Activated T-helper 2 cell treated with anti-CD3 and anti-CD28 coated beads, Interferon-gamma antibody, Interleukin-2, Interleukin-4, amounts not matched to agents 10 μg/mL and 5 μg/mL and 100 μg/mL, durations not matched to agents 14 hours and 24 hours and 36 hours (primary cell): ENCODE measurements at places on chromosomes 12 and 14. TPM values are rescaled to one million over a fixed set of nuclear protein-coding genes. Genes with fewer than 3 reads are reported as not detected.

The AVPR1A gene
- total RNA-seq = not detected in 2 replicates

DNA sequence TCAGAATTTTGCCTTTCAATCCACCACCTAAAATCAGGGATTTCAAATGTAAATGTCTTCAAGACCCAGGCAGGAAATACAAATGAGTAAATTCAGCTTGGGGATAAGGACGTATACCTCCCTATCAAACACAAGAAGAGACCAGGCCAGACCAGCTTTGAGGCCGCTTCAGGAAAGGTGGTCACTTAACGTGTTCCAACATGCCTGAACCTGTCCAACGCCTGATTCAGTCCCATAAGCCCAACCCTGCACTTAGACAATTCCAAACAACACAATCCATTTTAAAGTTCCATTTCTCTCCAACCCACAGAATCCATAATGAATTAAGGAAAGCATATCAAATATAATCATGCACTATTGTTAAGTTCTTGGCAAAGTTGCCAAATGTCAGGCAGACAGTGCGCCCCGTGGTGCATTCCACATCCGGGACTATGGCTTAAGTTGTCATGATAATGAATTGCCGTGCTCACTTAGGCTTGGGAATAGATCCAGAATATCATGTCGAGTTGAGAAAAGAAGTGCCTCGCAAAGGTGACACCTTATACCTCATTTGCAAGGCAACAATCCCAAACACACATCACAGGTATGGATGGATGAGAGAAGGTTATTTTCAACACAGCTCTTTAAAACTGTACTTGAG is 35.5 kb downstream of the CCDC60 start:
- no peak for DNase-seq

The SLC10A1 gene
- not detected in 2 replicates for total RNA-seq

- DNase-seq = no peak
These were observed 21.8 kb downstream of the IRAK3 start for GRCh38 chr12:66210840-66211239.

The HECTD1 gene
- 109 and 114 TPM in 2 replicates for total RNA-seq

DNA sequence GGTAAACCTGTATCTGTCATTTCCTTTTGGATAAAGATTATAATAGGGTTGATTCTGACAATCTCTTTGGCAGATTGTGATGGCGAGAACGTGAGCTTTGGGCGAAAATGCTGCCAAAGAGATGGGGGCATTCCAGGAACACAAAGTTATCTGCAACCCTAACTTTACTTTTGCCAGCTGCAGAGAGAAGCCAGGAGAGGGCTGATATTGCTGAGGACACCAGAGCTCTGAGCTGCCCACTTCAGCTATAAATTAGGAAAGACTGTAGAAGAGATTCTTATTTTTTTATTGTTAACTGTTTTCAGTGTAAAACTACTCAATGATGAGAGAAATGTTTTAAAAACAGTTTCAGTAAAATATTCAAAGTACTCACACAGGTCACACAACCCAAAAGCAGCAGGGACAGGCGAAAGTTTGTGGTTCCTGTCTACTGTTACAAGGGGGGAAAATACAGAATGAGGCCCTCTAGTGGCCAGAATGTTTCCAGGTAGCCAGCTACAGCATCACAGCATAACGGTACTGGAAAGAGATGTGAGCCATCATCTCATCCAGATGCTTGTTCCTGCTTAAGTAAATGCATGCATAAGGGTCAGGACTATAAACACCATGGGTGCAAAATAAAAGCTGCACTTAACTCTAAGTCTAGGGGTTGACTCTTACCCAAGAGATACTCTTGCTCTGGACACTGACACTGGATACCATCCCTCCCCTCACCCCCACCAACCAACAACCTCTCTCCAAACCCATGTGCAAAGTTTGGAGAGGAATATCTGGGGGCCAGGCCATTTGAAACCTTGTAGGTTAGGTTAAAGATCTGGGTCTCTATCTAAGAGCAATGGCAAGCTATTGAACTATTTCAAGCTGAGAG is 498.4 kb downstream of the RMST start:
- DNase-seq = no peak

The AQP6 gene
- not detected in 2 replicates for total RNA-seq

GRCh38 chr14:50528000-50528399 is 4.4 kb downstream of the MAP4K5 start:
- no peak for DNase-seq

DNA sequence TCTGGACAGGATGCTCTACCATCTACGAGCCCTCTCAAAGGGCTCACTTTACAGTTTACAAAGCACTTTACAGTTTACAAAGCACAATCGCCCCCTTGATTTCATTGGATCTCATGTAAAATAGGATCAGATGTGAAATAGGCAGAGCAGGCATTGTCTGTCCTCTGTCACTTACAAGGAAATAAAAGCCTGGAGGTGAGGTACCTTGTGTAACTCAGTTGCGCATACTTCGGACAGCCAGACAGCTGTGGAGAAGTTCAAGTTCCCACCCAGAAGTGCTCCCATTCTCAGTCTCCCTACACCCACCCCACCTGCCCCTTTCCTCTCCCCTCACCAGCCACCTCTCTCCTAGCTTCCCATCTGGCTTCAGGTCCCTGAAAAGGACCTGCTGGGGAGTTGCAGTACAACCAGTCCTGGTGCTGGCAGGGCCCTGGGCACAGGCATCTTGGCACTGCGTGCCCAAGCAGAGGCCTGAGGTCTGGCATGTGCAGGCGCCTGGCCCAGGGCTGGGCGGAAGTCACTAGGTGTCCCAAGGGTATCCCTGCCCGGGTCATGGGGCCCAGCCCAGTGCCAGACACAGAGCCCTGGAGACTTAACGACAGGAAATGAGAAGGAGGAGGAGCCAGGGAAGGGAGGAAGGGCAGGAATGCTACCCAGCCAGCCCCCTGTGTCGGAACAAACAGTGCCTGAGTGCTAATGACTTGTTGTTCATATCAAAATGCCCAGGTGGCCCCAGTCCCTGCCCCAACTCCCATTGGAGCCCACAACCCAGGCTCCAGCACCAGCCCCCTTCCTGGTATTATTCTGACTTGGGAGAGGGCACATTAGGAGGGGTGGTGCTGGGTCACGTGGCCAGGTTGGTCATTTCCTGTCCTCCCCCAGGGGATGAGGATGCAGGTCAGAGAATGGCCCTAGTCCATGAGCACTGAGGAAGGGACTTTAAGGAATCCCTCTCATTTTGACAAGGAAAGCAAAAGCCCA is 5.4 kb downstream of the RAPGEF3 start:
- no peak for DNase-seq

DNA sequence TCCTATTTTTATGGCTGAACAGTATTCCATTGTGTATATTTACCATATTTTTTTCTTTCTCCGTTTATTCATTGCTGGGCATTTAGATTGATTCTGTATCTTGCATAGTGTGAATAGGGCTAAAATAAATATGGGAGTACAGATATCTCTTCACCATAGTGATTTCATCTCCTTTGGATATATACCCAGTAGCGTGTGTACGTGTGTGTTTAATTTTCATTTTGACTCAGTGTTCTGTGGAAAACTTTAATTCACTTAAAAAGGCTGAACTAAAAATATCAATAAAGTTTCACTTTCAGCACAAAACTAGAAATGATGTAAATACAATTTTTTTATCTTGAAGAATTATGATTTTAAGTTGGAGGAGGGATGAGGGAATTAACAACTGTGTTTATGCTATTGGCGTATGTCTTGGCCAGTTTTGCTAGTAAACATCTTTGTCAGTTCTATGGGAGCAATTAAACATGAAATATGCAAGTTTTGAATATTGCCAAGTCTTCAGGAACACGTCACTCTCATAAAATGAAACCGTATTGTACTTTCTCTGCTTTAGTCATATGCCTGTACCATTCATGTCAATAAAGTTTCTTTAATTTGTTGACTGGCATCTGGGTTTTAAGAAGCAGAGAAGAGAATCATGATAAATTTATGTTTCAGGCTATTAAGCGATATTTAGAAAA is 99.8 kb downstream of the PTGER2 start:
- no peak for DNase-seq

- no peak for DNase-seq
These were observed 513 bp downstream of the PFDN5 start for GRCh38 chr12:53295891-53296219.

GRCh38 chr12:52052468-52053186 is 1.4 kb downstream of the NR4A1 start:
- DNase-seq = no peak

GRCh38 chr12:94971923-94972322 is 31.6 kb downstream of the NDUFA12 start:
- DNase-seq = no peak

- DNase-seq = no peak
These were observed 43.3 kb upstream of the PPP1CC start for GRCh38 chr12:110786012-110786411.

GRCh38 chr12:63319386-63319785 is 168.4 kb upstream of the AVPR1A start:
- DNase-seq = no peak

The KRT75 gene
- not detected in 2 replicates for total RNA-seq

The CLEC2B gene
- total RNA-seq = 5.0 and 5.1 TPM in 2 replicates

- no peak for DNase-seq
These were observed 184.3 kb downstream of the ADGRD1 start for GRCh38 chr12:131137836-131138637.

DNA sequence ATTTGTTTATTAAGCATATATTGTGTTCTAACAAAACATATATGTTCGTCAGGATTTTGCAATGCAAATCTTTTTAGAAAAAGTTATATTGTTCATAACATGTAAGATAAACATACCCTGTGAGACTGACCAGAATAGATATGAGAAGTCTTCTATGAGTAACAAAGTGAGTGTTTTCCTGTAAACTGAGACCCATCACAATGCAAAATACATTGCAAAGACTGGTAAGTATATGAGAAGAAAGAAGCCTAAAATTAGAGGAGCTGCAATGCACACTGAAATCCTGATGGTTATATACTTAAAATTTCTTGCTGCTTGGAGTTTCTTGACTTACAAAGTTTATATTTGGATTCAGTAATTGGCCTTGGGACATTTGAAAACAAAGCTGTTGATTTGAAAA is 6.0 kb downstream of the HMGA2 start:
- DNase-seq = no peak

GRCh38 chr12:3129301-3130056 is 52.3 kb downstream of the TSPAN9 start:
- DNase-seq = peak; percentile 12

DNA sequence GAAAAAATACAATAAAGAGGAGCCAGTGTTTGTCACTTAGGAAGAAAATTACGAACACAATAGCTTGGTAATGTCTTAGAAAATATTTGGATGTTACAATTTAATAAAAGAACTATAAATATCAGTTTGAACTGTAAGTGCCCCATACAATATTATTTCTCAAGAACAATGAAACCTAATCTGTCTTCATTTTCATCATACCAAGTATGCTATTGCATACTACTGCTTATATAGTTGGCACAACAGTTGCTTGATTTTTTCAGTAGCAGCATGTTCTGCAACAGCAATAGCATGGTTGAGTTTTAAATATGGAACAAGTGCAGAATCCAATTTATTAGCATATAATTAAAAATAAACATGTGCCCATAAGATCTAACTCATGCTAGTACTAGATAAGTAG is 564.6 kb downstream of the C12orf50 start:
- no peak for DNase-seq

GRCh38 chr12:121017966-121018491 is 1.7 kb upstream of the C12orf43 start:
- DNase-seq = no peak

The TEAD4 gene
- 12.7 and 13.7 TPM in 2 replicates for total RNA-seq

DNA sequence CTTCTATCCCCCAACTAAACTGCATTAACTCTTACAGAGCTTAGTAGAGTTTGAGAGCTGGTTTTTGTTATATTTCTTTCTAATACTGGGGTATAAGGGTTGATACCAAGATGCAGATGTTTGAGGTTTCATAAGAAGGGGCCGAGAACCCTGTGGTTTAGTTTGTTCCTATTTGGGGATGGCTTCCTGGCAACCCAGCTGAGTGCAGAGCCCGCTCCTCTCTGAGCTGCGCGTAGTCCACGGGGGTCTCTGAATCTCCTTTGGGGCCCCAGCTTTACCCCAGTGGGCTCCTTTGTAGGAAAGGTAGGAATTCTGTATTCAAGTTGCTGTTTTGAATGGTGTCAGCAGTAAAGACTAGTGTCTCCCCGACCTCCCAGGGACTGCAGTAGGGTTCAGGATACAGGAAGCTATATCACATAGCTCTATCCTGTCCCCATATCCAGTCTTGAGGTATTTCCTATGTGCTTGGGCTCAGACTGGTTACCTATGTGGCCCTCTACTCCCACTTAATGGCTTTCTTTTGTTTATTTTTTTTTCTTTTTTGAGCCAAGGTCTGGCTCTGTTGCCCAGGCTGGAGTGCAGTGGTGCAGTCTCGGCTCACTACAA is 25.4 kb downstream of the PLXNC1 start:
- DNase-seq = no peak

The CLEC7A gene
- total RNA-seq = not detected in 2 replicates

- no peak for DNase-seq
These were observed 171.6 kb downstream of the SLC6A15 start for GRCh38 chr12:84741031-84741430.

The LTBR gene
- total RNA-seq = 0.32 and 0.50 TPM in 2 replicates

DNA sequence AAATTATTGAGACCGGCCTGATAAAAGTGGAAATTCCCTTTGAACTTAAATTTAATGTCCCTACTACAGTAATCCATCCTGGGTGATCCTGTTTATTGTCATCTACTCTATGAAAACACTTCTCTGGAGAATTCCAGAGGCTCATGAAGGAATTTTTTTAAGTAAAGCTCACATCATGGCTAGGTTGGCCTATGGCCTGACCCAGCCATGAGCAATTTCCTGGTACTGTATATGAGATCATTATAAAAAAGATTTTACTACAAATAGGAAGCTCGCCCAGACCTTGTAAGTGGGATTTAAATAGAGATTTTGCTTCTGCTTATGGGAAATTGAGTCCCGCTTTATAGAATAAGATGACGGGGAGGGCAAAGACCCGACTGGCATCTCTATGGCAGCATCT is 215.5 kb downstream of the DPF3 start:
- DNase-seq = no peak

- DNase-seq = no peak
These were observed 183.5 kb downstream of the ADGRD1 start for GRCh38 chr12:131137009-131137835.

The CPM gene
- 48.1 and 49.7 TPM in 2 replicates for total RNA-seq

- no peak for DNase-seq
These were observed 3.6 kb downstream of the EID3 start for GRCh38 chr12:104306943-104307654.

- DNase-seq = no peak
These were observed 63.1 kb downstream of the BBS10 start for GRCh38 chr12:76284816-76285750.

GRCh38 chr14:105087963-105088811 is 23.0 kb upstream of the GPR132 start:
- DNase-seq = no peak
